Vagina (tissue), 2 donors: ENCODE measurements at places on chromosomes 16 and 17. TPM values are rescaled to one million over a fixed set of nuclear protein-coding genes. Genes with fewer than 3 reads are reported as not detected.

GRCh38 chr17:44898768-44899073 is 524 bp downstream of the EFTUD2 start:
- no peak for DNase-seq
- peak overlapping the region; percentile 72 for H3K4me3 ChIP-seq
- H3K27ac ChIP-seq: peak overlapping the region; percentile 80
- H3K36me3 ChIP-seq: peaks cover 7% of the 10 kb centered on the region
- peaks cover 34% of the 10 kb centered on the region for H3K4me1 ChIP-seq

MPP2 gene
- 7.6 TPM for total RNA-seq

GRCh38 chr17:5558815-5559785 is 25.2 kb downstream of the NLRP1 start:
- H3K4me1 ChIP-seq: peaks cover 15% of the 10 kb centered on the region
- no peaks in the 10 kb centered on the region for H3K27me3 ChIP-seq
- no peak overlapping the region for H3K27ac ChIP-seq
- no peak for DNase-seq
- H3K4me3 ChIP-seq: no peak overlapping the region

- no peak overlapping the region for H3K4me3 ChIP-seq
- H3K27ac ChIP-seq: no peak overlapping the region
- no peaks in the 10 kb centered on the region for H3K36me3 ChIP-seq
- H3K4me1 ChIP-seq: peaks cover 19% of the 10 kb centered on the region
- H3K27me3 ChIP-seq: no peaks in the 10 kb centered on the region
These were observed 2.1 kb downstream of the P2RX5 start for GRCh38 chr17:3693829-3694231.

GRCh38 chr17:43953746-43954145 is at the start of gene PYY:
PYY (minus strand) TSS chr17:43953940; CDS start chr17:43953483, 457 bp downstream.
- no peaks in the 10 kb centered on the region for H3K36me3 ChIP-seq
- H3K4me3 ChIP-seq: no peak within 1 kb of the TSS
- DNase-seq: no peak
- H3K27ac ChIP-seq: no peak within 1 kb of the TSS
- peaks cover 10% of the 10 kb centered on the region for H3K4me1 ChIP-seq

AXIN1 gene
- total RNA-seq: 16.9 TPM

DNA sequence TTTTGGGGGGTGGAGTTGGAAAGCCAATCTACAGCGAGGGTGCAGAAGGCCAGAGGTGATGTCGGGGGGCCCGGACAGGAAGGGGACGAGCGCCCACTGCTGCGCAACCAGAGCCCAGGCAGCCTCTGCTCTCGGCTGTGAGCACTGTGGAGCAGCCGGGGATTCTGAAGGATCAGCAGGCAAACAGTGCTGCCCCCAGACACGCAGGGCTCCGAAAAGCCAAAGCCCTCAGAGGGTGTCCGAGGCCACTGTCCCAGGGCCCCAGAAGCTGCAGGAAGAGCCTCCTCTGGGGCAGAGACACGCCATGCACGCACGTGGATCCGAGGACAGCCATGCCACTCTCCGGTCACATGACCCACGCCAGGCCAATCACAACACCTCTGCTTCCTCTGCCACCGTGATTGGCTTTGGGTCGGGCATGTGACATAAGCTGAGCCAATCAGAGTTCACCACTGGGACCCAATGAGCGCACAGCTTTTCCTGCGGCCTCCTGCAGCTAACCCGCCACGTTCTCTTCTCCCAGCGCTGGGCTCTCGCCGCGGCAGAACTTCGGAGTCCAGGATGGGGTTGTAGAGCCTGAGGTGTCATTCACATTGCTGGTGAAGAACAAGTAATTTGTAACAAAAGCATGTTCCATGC is 40.7 kb downstream of the ACTG1 start:
- H3K4me3 ChIP-seq: peak overlapping the region; percentile 34
- peaks cover 16% of the 10 kb centered on the region for H3K4me1 ChIP-seq
- peak; percentile 94 for DNase-seq
